ENCODE measurements at places on chromosomes 3 and 15.

GRCh38 chr15:68470049-68470742 lies 38.2 kb upstream of the ITGA11 start:
- DNase-seq = no peak

DNA sequence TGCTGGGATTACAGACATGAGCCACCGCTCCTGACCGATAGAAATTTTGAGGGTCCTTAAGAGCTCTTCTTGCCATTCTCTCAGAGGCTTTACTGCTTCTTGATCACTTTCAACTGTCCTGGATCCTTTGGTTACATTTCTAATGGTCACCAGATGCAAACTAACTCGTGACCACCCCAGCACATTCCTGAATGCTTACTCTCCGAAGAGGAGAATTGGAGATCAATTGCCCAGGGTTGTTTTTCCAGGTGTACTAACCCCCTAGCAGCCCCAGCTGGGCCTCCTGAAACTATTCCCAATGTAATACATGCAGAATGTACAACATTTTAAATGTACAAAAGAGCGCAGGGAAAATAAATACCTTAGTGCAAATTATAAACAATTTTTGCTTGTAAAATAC lies 65.1 kb upstream of the TBL1XR1 start:
- DNase-seq = no peak

DNA sequence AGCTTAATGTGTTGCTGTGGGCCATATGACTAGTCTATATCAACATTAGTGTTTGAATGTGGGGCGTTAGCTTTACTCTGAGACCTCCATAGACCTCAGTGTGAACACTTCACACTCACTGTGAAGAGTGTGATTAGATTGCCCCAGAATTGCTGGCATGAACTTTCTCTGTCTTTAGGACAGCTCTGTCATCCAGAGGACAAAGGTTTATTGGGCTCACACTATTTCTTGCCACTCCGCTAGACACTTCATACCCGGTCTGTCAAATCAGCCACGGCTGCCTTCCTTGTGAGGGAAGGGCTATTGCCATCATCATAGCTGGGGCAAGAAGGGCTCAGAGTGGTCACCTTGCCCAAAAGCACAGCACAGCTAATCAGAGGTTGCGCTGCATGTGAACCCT lies 316.8 kb upstream of the NR2E3 start:
- no peak for DNase-seq

DNA sequence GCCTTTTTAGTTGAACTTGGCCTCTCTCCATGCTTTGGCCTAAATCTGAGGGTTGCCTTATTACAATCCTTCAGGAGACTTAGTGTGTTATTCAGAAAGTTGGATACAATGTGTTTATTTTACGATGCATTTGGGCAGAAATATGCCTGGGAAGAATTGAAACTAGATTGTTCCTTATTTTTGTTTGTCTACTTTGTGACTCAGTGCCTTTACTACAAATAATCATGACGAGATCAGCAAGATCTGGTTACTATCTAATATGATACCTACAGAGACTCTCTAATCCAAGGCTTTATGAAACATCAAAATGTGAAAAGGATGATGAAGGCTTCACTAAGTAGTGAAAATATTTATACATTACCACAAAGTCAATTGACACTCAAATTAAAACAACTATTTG lies 82.2 kb downstream of the RBMS3 start:
- DNase-seq = no peak

GRCh38 chr3:158134363-158134762 lies 24.5 kb downstream of the RSRC1 start:
- no peak for DNase-seq

DNA sequence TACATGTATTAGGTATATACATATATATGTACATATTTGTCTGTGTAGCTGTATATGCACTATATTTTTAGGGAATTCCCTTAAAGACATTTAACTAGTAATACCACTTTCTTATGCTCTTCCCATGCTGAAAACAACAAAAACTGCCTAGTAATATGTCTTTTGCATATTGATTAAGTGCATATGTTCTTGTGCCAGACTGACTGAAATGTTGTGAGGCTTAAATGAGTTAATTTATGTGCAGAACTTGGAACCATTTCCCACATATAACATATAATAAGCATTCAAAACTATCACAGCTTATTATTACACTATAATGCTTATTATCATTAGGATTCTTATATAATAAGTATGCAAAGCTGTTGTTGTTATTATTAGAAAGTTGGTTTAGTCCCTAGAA lies 318.0 kb upstream of the KCNMB2 start:
- DNase-seq = no peak

- no peak for DNase-seq
These were observed 200.5 kb downstream of the ITPR1 start for GRCh38 chr3:4693620-4694019.

DNA sequence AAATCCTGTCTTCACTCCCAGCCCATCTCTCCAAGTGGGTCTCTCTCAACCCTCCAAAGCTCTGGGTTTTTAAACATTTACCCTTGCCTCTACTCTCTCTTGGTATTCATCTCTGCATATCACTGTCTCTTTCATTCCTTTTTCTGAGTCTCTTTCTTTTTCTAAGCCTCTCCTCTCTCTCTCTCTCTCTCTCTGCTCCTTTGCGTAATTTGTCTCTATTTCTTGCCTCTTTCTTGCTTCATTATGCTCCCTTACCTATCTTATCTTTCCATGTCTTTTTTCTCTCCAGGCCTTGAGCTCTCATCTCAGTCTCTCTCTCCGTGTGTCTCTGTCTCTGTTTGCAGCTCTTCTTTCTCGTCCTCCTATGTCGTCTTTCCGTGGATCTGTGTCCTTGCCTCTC lies 678 bp upstream of the SCAMP5 start:
- DNase-seq = no peak
